ENCODE measurements at places on chromosomes 4 and X.
A peak's percentile ranks its signal among the peaks of the same experiment; 100 is the strongest.

GRCh38 chr4:83604321-83604720 is 68.4 kb downstream of the GPAT3 start:
- H3K36me3 ChIP-seq = peaks cover 3% of the 10 kb centered on the region
- no peak overlapping the region for H3K4me3 ChIP-seq
- no peaks in the 10 kb centered on the region for H3K27me3 ChIP-seq
- H3K27ac ChIP-seq = no peak overlapping the region

DNA sequence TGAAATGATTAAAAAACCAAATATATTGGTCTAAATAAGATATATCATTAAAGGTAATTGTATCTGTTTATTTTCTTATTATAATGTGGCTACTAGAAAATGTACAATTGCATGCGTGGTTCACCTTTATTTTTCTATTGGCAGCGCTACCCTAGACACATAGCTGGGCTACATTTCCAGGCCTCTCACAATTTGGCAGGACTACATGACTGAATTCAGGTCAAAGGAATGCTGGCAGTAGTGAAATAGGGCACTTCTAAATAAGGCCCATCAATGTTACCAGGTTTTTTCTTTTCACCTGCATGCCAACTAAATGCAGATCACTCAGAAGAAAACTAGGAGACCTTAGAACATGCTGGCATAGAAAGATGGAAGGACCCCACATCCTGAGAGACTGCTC is 1072.9 kb upstream of the SLIT2 start:
- H3K4me1 ChIP-seq = no peaks in the 10 kb centered on the region
- DNase-seq = no peak
- H3K36me3 ChIP-seq = no peaks in the 10 kb centered on the region
- H3K27ac ChIP-seq = no peak overlapping the region
- no peak overlapping the region for H3K4me3 ChIP-seq

DNA sequence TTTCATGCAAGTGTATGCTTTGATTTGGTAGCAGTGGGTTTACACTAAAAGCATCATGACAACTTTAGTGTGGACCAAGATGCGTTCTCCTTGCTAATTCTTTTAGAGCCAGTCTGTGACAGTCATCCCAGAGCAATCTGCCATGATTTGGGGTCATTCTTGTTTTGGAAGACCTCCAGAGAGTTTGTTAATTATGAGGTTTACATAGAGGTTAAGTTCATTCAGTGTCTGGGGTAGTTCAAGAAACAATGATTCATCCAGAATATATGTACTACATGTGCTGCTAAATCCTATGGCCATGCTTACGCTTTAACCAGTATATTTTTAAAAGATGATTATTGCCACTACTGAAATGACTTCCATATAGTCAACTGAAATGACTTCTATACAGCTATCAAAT is 328.5 kb upstream of the AGA start:
- no peaks in the 10 kb centered on the region for H3K27me3 ChIP-seq
- H3K4me1 ChIP-seq = no peaks in the 10 kb centered on the region
- H3K27ac ChIP-seq = no peak overlapping the region
- no peak overlapping the region for H3K4me3 ChIP-seq

DNA sequence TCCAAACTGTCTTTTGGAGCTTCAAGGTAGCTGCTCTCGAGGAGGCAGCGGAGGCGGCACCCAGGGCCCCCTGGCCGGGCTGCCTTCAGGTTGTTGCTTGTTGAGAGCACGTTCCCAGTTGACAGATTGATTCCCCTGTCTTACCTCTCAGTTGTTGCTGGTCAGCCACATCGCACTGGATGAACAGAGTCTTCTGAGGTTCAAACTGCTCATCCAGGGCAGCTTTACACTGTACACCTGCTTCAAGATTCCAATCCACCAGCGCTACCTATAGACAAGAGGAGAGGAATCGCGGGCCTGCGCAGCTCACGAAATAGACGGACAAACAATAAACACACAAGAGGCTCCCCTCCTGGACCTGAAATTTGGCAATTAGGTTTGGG is 497 bp downstream of the HPGD start:
- peaks cover 15% of the 10 kb centered on the region for H3K36me3 ChIP-seq
- peaks cover 12% of the 10 kb centered on the region for H3K27me3 ChIP-seq
- H3K4me1 ChIP-seq = peaks cover 15% of the 10 kb centered on the region
- no peak for DNase-seq
- no peak overlapping the region for H3K27ac ChIP-seq
- H3K4me3 ChIP-seq = peak overlapping the region; percentile 51

DNA sequence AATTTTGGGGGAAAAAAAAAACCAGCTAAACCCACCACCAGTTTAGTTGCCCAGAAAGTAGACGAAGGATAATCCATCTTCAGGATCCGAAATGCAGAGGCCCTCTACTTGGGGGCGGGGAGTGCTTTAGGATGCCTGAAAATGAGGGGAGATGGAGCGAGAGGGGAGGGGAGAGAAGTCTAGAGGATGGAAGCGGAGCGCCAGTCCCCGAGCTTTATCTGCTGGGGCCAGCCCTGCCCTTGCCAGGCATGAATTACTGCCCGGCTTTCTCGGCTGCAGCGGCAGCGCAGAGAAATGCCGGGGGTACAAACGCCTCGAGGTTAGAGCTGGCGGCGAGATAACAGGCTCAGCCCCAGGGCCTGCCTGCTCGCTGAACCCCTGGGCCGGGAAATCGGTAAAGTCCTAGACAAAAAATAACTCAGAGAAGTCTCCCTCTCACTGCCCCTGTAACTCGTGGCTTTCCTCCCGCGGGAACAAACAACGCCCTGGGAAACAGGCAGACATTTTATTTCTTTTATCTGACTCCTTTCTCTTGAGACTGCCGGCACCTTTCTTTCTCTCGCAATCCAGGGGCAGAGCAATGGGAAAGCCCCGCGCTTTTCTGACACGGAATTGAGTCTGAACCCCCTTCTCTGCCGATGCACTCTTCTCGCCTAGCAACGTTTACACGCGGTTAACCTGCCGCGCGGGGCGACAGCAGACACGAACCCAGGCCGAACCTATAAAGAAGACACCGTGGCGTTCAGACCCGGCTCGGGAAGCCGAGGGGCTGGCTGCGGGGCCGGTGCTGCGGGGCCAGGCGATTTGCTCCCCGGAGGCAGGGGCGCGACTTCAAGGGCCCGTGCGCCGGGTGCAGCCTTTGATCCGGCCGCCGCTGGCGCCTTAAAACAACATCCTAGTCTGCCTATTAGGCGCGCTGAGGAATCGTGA is 3.1 kb upstream of the MSX1 start:
- H3K27ac ChIP-seq = no peak overlapping the region
- peaks cover 13% of the 10 kb centered on the region for H3K36me3 ChIP-seq
- H3K27me3 ChIP-seq = peaks cover 94% of the 10 kb centered on the region
- H3K4me1 ChIP-seq = peaks cover 41% of the 10 kb centered on the region
- H3K4me3 ChIP-seq = peak overlapping the region; percentile 72
- DNase-seq = no peak

GRCh38 chr4:165810726-165811125 is 62.3 kb upstream of the TLL1 start:
- H3K4me1 ChIP-seq = no peaks in the 10 kb centered on the region
- no peaks in the 10 kb centered on the region for H3K27me3 ChIP-seq
- DNase-seq = no peak
- no peak overlapping the region for H3K27ac ChIP-seq
- no peaks in the 10 kb centered on the region for H3K36me3 ChIP-seq
- H3K4me3 ChIP-seq = no peak overlapping the region

DNA sequence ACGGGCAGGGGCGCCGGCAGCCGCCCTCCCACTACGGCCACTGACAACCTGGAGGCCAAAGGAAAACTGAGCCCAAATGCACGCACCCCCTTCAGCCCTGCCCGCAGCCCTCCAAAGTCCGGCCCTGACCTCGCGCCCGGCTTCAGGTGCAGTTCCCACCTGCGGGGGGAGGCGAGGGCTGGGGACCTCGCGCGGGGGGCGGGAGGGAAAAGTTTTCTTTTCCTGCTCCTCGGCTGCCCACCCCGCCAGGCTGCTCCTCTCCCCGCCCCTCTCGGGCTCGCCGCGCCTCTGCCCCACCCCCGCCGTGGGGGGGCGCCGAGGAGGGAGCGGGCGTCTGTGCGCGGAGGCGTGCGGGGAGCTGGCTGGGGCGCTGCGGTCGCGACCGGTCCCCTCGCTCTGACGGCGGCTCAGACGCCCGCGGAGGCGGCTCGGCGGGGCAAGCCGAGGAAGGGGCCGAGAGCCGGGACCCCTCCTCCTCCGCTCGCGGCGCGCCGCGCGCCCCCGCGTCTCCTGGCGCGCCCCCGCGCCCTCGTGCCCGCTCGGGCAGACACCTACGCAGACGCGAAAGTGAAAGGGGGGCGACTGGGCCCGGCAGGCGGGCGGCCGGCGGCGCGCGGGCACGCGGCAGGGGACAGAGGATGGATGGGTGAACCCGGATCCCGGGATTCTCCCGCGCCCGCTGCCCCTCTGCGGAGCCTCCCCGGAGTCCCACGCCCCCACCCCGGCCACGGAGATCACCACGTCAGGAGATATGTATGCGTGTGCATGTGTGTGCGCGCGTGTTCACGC is 3.1 kb upstream of the NR3C2 start:
- peak; percentile 73 for DNase-seq
- H3K27ac ChIP-seq = peak overlapping the region; percentile 92
- H3K4me3 ChIP-seq = peak overlapping the region; percentile 90
- peaks cover 38% of the 10 kb centered on the region for H3K36me3 ChIP-seq
- peaks cover 6% of the 10 kb centered on the region for H3K27me3 ChIP-seq

GRCh38 chrX:12956704-12957534 is 18.0 kb upstream of the TMSB4X start:
- H3K4me1 ChIP-seq = peaks cover 45% of the 10 kb centered on the region
- H3K27ac ChIP-seq = peak overlapping the region; percentile 95
- H3K36me3 ChIP-seq = peaks cover 18% of the 10 kb centered on the region
- peak; percentile 46 for DNase-seq

- H3K4me1 ChIP-seq = no peaks in the 10 kb centered on the region
- H3K4me3 ChIP-seq = no peak overlapping the region
- no peaks in the 10 kb centered on the region for H3K36me3 ChIP-seq
- H3K27ac ChIP-seq = no peak overlapping the region
- DNase-seq = no peak
Observed at GRCh38 chrX:101450085-101450484, 35.2 kb upstream of the ARMCX4 start.

- no peaks in the 10 kb centered on the region for H3K4me1 ChIP-seq
- H3K27ac ChIP-seq = no peak overlapping the region
- H3K4me3 ChIP-seq = no peak overlapping the region
- H3K27me3 ChIP-seq = peaks cover 13% of the 10 kb centered on the region
Observed at GRCh38 chr4:118957722-118958445, 69.2 kb downstream of the SYNPO2 start.

DNA sequence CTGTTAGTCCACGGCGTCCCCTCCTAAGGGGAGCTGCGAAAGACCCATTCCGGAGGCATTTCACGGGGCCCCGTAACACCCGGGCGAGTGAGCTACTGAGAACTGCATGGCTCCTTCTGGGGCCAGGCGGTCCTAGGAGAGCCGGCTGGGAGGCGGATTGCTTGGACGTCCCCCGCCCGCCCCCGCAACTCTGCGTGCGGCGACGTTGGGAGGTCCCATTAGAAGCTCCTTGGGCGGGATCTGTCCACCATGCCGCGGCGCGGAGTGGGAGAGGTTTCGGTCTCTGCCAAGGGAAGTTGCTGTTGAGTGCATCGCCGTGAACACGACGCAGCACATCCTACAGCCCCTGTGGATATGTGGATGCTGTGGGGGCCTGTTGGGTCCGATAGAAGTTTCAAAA is 85.4 kb upstream of the IGFBP7 start:
- peaks cover 2% of the 10 kb centered on the region for H3K36me3 ChIP-seq
- H3K27me3 ChIP-seq = peaks cover 26% of the 10 kb centered on the region
- DNase-seq = no peak
- H3K4me3 ChIP-seq = no peak overlapping the region
- H3K27ac ChIP-seq = no peak overlapping the region

DNA sequence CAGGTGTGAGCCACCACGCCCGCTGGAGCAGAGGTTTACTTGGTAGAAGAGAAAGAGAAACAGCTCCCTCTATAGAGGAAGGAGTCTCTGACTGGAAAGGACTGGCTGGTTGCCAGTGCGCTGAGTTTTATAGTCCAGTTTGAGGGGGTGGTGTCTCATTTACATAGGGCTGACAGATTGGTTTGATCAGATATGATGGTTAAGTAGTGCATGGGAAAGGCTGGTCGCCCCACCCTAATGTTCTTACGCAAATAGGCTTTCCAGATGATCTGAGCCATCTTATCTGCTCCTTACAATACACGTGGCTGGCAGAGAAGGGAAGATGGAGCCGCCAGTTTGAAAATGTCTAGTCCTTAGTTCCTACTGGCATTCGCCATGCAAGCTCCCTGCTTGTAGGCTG is 439.5 kb downstream of the NAF1 start:
- no peaks in the 10 kb centered on the region for H3K36me3 ChIP-seq
- H3K4me3 ChIP-seq = no peak overlapping the region
- no peaks in the 10 kb centered on the region for H3K27me3 ChIP-seq
- no peak overlapping the region for H3K27ac ChIP-seq

Measured in effector memory CD8-positive, alpha-beta T cell (primary cell).